Myocyte (in vitro differentiated cells): ENCODE measurements at places on chromosomes 7 and 10. TPM values are rescaled to one million over a fixed set of nuclear protein-coding genes. Genes with fewer than 3 reads are reported as not detected.

TLX1 gene
- total RNA-seq = not detected in 2 replicates

GIMAP6 gene
- total RNA-seq = not detected in 2 replicates

FAM25C gene
- not detected in 2 replicates for total RNA-seq

RTKN2 gene
- total RNA-seq = 3.8 and 5.4 TPM in 2 replicates

ADRA2A gene
- total RNA-seq = 0.31 and 1.3 TPM in 2 replicates

CALML3 gene
- not detected in 2 replicates for total RNA-seq

NUTM2E gene
- 0.21 TPM in 1 of 2 replicates, not detected in the other for total RNA-seq

INHBA gene
- total RNA-seq = 5.8 TPM in 2 replicates

AOAH gene
- total RNA-seq = not detected in 2 replicates

TAS2R41 gene
- total RNA-seq = not detected in 2 replicates

OR6B1 gene
- total RNA-seq = 0.03 TPM in 1 of 2 replicates, not detected in the other

TIMM23 gene
- total RNA-seq = 103 and 124 TPM in 2 replicates

HOXA1 gene
- total RNA-seq = 4.5 and 5.5 TPM in 2 replicates

PILRA gene
- 0.51 TPM in 1 of 2 replicates, not detected in the other for total RNA-seq

OR9A2 gene
- not detected in 2 replicates for total RNA-seq

P4HA1 gene
- total RNA-seq = 134 and 179 TPM in 2 replicates

ACSL5 gene
- 0.52 and 0.88 TPM in 2 replicates for total RNA-seq

PNLIPRP3 gene
- 0.56 and 0.99 TPM in 2 replicates for total RNA-seq

XRCC2 gene
- total RNA-seq = 0.62 and 0.88 TPM in 2 replicates

IDI2 gene
- not detected in 2 replicates for total RNA-seq

IKZF1 gene
- not detected in 2 replicates for total RNA-seq

STRIP2 gene
- 55.9 and 58.3 TPM in 2 replicates for total RNA-seq

ATRNL1 gene
- total RNA-seq = 5.6 and 8.4 TPM in 2 replicates

TFPI2 gene
- 3.6 and 13.9 TPM in 2 replicates for total RNA-seq

AGR2 gene
- not detected in 2 replicates for total RNA-seq

PILRB gene
- total RNA-seq = 10.7 and 11.0 TPM in 2 replicates

BCCIP gene
- total RNA-seq = 74.6 and 74.9 TPM in 2 replicates

SMO gene
- 2.2 and 4.3 TPM in 2 replicates for total RNA-seq

TCAF2 gene
- total RNA-seq = 1.7 and 6.7 TPM in 2 replicates

ZNF394 gene
- 17.5 and 19.5 TPM in 2 replicates for total RNA-seq

C10orf143 gene
- total RNA-seq = 0.52 and 0.96 TPM in 2 replicates

VIPR2 gene
- total RNA-seq = not detected in 2 replicates

ZNF239 gene
- total RNA-seq = 1.7 and 3.6 TPM in 2 replicates

MBL2 gene
- total RNA-seq = not detected in 2 replicates

EPHB6 gene
- total RNA-seq = 0.08 and 0.16 TPM in 2 replicates

PTPN20 gene
- total RNA-seq = 0.64 TPM in 1 of 2 replicates, not detected in the other

PKD2L1 gene
- total RNA-seq = 0.13 TPM in 1 of 2 replicates, not detected in the other

HTRA1 gene
- total RNA-seq = 1,617 and 1,959 TPM in 2 replicates

HABP2 gene
- total RNA-seq = not detected in 2 replicates

GPR85 gene
- total RNA-seq = 7.5 and 12.6 TPM in 2 replicates

C7orf57 gene
- 0.83 and 1.1 TPM in 2 replicates for total RNA-seq
